Kidney epithelial cell (primary cell): ENCODE measurements at places on chromosomes 5 and 9.

DNA sequence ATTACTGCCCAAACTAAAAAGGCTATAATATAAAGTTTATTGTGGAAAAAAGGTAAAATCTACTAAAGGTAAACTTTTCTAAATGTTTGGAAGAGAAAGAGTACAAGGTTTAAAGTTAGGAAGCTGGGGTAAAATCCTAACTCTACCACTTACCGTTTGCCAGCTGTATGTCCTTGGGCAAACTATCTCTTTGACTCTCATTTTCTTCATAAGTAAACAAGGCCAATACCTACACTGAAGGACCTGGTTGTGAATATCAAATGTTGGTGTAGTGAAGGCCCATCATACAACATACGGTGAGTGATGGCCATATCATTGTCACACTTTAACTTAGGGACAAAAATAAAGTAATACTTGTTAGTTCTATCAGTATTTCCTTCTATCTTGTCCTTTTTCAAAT lies 34.9 kb downstream of the ABHD17B start:
- no peak for DNase-seq

DNA sequence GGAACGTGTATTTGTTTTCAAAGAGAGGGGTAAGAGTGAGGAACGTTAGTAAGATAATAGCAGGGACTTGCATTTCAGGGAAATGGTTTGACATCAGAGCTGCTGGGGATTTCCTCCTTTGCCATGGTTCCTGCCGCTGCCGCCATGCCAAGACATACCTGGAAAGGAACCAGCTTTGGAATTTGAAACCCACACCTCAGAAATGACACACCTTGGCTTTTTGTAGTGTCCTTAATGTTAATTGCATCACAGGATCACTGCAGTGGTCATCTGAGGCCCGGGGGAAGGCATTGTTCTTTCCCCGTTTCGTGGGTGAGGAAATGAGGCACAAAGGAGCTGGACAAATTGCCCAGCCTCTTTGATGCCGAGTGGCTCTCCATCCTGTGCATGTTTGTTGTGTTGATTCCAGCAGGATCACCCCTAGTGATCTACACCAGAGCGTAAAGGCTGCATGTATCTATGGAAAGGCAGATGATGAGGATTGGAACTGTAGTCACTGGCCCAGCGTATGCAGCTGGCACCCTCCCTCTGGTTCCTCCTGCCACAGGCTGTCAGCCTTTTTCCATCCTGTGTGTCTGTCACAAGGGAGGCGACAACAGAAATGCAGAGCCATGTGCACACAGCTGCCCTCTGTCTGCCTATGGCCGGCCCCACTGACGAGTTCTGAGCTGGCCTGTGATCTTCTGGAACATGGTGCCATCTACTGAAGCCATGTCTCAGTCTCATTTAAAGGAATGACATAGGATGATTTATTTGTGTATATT lies 37.8 kb downstream of the SLC46A2 start:
- DNase-seq = no peak

DNA sequence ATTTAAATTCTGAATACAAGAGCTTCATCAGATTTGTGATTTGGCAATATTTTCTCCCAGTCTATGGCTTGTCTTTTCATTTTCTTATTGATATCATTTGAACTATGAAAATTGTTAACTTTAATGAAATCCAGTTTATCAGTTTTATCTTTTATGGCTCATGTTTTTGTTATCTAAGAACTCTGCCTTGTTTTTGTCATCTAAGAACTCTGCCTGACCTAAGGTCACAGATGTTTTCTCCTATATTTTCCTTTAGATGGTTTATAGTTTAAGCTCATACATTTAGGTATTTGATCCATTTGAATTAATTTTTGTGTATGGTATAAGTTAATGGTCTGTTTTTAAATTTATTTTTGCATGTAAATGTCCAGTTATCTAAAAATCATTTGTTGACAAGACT lies 52.9 kb downstream of the NIPBL start:
- no peak for DNase-seq

GRCh38 chr9:95157481-95158151 lies 159.9 kb downstream of the FANCC start:
- DNase-seq = no peak

DNA sequence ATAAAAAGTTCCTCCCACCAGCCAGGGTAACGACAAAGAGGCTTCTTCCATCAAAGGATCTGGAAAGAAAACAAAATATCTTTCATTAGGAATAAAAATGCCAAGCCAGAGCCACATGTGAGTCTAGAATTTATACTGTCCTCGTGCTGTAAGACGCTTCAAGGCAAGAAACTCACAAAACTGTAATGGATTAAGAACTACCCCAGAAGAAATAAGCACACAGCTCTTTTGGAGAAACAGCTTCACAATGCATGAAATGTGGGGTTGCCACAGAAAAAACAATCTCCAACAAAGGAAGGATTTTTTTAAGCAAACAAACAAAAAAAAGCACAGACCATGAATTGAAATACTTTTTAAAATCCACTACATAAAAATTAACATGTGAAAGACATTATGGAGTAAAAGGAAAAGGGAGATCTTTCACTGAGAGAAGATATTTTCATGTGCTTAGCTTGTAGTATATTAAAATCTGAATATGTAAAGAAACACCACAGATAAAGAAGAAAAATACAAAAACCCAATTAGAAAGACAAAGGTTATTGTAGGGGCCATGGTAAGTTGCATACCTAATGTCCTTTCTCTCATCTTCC lies 140.5 kb upstream of the NFIL3 start:
- DNase-seq = no peak

DNA sequence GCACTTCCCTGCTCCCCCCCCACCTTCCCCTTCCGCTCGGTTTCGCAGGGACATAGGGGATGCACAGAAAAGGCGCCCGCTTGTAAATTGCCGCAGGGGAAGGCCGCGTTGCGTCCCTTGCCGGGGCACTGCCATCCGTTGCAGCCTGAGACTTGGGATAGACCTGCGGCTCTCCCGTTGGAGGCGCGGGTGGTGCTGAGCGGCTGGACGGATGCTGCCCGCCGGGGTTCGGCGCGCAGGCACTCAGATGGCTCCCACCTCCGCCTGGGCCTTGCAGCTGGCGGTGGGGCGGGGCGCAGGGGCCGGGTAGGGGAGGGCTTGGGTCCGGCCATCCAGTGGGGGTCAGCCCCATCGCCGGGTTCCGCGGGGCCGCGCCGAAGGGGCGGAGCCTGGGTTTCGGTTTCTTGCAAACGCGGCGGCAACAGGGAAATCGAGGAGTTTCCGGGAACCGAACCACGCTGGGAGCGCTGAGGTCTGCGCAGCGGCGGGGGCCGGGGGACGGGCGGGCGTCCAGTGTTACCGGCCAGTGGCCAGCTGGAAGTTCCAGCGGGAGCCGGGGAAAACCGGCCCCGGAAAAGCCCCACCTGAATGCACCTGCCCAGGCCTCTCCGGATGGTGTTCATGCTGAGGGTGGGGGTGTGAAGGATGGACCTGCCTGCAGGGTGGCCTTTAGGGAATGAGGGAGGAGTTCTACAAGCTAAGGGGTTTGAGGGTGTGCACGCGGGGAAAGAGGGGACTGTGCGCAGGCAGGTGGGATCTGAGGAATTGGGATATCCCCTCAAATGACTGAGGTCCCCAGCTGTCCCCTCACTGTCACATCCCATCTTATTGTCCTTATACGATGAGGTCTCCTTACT lies 6.3 kb upstream of the IRF1 start:
- DNase-seq = no peak

GRCh38 chr5:31867219-31867618 lies 228.3 kb downstream of the PDZD2 start:
- DNase-seq = no peak

- DNase-seq = no peak
Measured at GRCh38 chr5:149902177-149902576, 42.4 kb downstream of the PDE6A start.

GRCh38 chr5:115532517-115532916 lies 12.1 kb downstream of the FEM1C start:
- no peak for DNase-seq

DNA sequence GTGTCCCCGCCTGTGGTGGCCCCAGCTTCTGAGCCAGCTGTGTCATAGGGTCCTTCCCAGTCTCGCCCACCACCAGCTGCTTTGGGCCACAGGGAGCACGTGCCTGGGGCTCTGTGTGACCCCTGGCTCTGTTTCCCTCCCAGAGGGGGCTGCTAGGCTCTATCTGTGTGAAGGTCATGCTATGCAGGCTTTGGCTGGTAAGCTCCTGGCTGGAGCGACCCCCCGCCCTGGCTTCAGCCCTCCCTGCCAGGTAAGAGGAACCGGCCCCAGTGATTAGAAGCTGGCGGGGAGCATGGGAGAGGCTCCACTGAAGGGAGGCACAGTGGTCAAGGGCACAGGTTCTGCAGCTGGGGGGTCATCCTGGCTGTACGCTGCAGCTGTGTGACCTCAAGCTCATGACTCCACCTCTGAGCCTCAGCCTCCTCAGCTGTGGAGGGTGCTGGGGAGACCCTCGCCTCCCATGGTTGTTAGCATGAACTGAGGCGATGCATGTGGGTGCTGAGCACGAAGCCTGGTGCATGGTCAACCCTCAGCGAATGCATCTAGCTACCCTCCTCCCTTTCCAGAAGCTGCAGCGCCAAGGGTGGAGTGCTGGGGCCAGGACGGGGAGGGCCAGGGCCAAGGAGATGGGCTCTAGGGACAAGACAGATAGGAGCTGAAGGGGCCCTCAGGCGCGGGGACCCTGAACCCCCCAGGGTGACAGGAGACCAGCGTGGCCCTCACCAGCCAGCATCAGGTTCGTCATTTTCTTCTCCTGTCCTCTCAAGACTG lies 163.8 kb upstream of the MVB12B start:
- DNase-seq = no peak

GRCh38 chr5:138369261-138369660 lies 16.8 kb downstream of the KDM3B start:
- no peak for DNase-seq

GRCh38 chr5:120388016-120388781 lies 75.9 kb upstream of the PRR16 start:
- peak; percentile 45 for DNase-seq

GRCh38 chr5:122130152-122130551 lies 806 bp downstream of the ZNF474 start:
- no peak for DNase-seq

- no peak for DNase-seq
Measured at GRCh38 chr5:151048526-151048925, 28.1 kb downstream of the GPX3 start.

GRCh38 chr9:129174724-129175514 lies 3.1 kb downstream of the IER5L start:
- DNase-seq = peak; percentile 29

GRCh38 chr5:36878392-36879082 lies 2.0 kb downstream of the NIPBL start:
- DNase-seq = no peak

GRCh38 chr5:116838011-116838536 lies 263.5 kb upstream of the SEMA6A start:
- DNase-seq = no peak

- no peak for DNase-seq
Measured at GRCh38 chr5:116640236-116640635, 65.6 kb upstream of the SEMA6A start.

DNA sequence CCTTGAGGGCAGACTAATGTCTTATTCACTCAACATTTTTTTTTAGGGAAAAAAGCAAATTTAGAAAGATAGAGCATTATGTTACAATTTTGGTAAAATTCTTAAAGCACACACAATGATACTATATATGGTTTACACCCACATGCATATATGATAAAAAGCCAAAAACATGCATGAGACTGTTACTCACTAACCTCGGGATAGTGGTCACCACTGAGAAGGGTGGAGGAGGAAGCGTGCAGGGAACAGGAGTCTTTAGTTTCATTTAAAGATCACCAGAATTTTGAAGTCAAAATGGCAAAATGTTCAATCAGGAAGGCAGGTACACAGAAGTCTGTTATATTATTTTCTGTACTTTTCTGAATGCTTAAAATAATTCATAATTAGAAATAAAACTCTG lies 9.2 kb downstream of the ARL15 start:
- no peak for DNase-seq

DNA sequence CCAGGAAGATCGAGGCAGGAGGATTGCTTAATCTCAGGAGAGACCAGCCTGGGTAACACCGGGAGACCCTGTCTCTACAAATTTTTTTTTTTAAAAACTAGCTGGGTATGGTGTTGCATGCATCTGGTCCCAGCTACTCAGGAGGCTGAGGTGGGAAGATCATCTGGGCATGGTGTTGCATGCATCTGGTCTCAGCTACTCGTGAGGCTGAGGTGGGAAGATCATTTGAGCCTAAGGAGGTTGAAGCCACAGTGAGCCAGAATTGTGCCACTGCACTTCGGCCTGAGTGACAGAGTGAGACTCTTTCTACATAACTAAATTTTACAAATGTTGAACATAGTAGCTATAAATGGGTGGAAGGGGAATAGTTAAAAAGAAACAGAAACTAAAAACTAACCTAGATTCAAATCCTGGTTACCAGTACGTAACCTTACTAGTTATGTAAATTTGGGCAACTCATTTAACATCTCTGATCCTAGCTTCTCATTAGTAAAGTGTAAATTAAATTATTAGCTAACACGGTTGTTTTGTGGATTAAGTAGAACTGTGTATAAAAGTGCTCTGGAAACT lies 41.7 kb downstream of the TMEM161B start:
- no peak for DNase-seq

DNA sequence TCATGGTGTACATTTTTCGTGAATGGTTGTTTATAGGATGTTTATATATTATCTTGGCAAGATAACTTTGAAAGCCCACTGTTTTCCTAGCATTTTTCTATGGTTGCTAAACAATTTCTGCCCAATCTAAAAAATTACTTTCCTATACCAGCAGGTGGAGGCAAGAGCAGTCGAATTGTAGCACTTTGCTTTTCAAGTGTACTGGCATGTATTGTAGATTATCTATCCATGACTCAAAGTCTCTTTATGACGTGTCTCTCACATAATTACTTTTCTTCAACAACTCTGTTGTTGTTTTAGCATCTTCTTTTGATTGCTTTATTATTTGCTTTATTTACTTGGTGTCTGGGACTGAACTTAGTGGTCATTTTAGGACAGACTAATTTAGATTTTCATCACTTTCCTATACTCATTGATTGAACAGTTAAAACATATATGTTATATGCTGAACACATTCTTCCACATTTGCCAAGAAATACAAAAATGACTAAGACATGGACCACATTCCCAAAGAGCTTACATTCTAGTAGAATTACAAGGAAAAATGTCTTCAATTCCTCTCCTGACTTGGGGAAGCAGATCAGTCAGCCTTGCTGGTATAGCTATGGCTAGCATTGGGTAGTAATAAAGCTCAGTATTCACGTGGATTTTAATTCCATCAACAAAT lies 20.7 kb downstream of the NLN start:
- no peak for DNase-seq

GRCh38 chr5:180598316-180598701 lies 7.0 kb upstream of the SCGB3A1 start:
- DNase-seq = no peak

GRCh38 chr9:15139469-15139868 lies 167.5 kb downstream of the TTC39B start:
- no peak for DNase-seq

GRCh38 chr5:174972291-174972690 lies 247.9 kb downstream of the MSX2 start:
- no peak for DNase-seq
